Activated CD8-positive, alpha-beta T cell treated with anti-CD3 and anti-CD28 coated beads, Interleukin-2, amount 10 ng/mL, durations not matched to agents 7 days and 5 days (primary cell): ENCODE measurements at places on chromosomes 16 and 17. TPM values are rescaled to one million over a fixed set of nuclear protein-coding genes. Genes with fewer than 3 reads are reported as not detected.

- DNase-seq, result no peak
Measured at GRCh38 chr17:14307560-14308024, 6.7 kb downstream of the HS3ST3B1 start.

DNA sequence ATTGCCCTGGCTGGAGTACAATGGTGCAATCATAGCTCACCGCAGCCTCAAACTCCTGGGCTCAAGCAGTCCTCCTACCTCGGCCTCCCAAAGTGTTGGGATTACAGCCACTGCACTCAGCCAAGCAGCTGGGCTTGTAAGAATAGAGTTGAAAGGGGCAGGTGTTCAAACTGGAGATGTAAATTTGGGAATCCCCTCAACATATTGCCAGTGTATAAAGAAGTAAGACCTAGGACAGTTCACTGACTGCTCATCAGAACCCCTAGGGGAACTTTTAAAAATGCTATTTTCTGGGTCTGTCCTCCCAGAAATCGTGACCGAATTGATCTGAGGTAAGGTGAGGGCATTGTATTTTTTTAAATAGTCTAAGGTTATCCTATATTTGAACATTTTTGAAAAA lies 8.9 kb upstream of the DNAJA2 start:
- no peak for DNase-seq

GRCh38 chr17:81448950-81449349 lies 53.7 kb downstream of the BAHCC1 start:
- no peak for DNase-seq

- DNase-seq, result no peak
Measured at GRCh38 chr16:87803385-87803784, 37.6 kb upstream of the KLHDC4 start.

The ARL5C gene
- not detected for total RNA-seq

DNA sequence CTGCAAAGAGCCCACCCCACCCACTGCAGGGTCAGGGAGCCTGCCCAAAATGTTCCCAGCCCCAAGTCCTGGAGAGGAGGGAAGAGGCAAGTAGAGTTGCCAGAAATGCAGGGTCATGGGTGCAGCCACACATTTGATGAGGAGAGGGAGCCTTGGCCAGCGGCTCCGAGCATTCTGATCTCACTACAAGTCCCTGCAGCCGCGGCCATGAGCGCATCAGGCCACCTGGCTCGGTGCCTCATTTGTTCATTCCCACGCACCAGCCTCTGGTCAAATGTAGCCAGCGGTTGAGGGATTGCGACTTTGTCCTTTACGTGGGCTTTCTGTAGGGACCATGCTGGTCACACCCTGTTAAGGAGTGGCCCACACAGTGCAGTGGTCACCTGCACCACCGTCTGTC lies 48.7 kb downstream of the PGS1 start:
- no peak for DNase-seq

- no peak for DNase-seq
Measured at GRCh38 chr16:84569382-84569987, 48.4 kb downstream of the COTL1 start.

DNA sequence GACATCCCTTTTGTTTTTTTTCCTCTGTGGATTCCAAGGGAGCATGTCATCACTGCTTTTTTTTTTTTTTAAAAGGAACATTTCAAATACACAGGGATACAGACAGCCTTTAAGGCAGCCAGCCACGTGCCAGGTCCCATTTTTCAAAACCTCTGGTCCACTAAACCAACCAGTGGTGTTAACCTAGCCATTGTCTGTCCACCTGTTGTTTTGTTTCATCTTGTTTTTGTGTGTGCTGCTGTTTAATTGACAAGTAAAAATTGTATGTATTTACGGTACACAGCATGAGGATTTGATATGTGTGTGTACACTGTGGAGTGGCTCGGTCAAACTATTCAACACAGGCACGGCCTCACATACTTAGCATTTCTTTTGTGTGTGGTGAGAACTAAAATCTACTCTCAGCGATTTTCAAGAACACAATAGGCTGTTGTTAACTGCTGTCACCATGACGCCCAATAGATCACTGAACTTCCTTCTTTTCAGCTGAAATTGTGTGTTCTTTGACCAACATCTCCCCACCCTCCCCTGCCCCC lies 19.2 kb downstream of the TMEM114 start:
- no peak for DNase-seq

- no peak for DNase-seq
Measured at GRCh38 chr16:83928341-83929055, 24.5 kb upstream of the OSGIN1 start.

The TPSG1 gene
- not detected for total RNA-seq

The OR4D1 gene
- total RNA-seq, result 0.50 TPM

- DNase-seq, result no peak
Measured at GRCh38 chr16:13902677-13903076, 17.3 kb upstream of the ERCC4 start.

The SOST gene
- total RNA-seq, result not detected

- no peak for DNase-seq
Measured at GRCh38 chr17:78458736-78459335, 80.4 kb downstream of the PGS1 start.

DNA sequence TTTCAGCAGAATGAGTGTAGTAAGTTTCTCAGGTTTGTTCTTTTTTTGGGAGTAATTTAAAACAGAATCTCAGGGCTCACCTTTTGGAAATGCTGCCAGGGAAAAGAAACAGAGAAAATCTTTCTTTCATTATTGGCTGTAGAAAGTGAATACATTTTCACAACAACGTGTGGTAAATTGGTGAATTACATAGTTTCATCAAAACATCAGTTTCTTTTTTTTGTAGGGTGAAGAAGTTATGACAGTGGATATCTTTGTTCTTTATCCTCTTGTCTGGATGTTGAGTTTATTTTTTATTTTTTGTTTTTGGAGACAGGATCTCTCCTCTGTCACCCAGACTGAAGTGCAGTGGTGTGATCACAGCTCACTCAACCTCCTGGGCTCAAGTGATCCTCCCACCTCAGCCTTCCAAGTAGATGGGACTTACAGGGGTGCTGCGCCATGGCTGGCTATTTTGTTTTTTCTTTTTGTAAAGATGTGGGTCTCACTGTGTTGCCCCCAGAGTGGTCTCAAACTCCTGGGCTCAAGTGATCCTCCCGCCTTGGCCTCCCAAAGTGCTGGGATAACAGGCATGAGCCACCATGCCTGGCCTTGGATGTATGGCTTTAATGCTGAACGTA lies 2.4 kb downstream of the ZNF267 start:
- no peak for DNase-seq

GRCh38 chr16:88538366-88539060 lies 31.7 kb upstream of the ZC3H18 start:
- DNase-seq, result no peak

The PRAC1 gene
- not detected for total RNA-seq

The KCNH6 gene
- total RNA-seq, result not detected

DNA sequence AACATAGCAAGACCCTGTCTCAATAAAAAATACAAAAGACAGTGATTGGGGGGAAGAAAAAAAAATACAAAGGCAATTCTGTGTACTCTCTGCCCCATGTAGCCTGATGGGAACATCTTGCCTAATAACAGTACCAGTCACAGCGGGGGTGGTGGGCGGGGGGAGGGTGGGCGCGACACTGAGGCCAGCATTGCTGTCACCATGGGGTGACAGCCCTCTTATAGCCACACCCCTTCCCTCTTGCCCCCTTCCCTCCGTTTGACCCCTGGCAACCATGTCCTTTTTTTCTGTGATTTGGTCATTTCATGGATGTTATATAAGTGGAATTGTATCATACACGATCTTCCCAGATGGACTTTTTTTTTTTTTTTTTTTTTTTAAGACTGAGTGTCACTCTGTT lies 80.9 kb downstream of the DNAH17 start:
- DNase-seq, result no peak

The PRRT2 gene
- 0.16 TPM for total RNA-seq

The KRT12 gene
- not detected for total RNA-seq

DNA sequence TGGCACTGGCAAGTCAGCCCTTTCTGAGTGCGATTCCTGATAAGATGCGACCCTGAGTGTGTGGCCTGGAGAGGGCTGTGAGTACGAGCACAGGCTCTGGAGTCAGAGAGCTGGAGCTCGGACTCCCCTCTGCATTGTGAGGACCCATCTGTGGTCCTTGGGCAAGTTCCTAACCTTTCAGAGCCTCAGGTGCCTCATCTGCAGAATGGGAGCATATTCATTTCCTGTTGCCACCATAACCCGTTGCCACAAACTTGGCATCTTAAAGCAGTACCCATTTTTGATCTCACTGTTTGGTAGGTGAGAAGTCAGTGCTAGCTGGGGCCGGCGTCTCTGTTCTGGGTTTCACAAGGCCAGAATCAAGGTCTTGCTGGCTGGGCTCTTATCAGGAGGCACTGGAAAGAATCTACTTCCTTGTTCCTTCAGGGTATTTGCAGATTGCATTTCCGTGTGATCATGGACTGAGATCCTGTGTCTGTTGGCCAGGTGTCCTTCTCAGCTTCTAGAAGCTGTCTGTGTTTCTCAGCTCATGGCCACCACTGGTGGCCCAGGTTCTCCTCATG lies 20.2 kb downstream of the KNOP1 start:
- DNase-seq, result no peak

DNA sequence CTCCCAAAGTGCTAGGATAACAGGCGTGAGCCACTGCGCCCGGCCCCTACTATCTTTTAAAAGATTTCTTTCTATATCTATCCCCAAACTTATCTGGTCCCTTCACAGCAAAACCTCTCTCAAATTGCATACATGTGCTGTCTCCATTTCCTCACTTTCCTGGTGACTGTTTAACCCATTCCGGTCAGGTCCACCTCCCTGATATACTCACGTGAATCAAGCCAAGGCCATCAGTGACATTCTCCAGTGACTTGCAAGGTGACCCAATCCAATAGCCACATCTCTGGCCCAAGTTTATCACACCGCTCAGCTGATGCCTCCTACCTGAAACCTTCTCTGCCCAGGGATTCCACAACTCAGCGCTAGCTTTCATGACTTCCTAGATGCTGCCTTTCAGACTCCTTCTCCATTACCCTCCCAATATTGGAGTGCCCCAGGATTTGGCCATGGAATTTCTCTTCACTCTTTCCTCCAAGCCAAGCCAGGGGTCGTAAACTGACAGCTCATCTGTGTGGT lies 1.4 kb upstream of the CTCF start:
- DNase-seq, result no peak

GRCh38 chr16:65773301-65773874 lies 593.1 kb upstream of the CDH5 start:
- DNase-seq, result no peak

The KRT32 gene
- total RNA-seq, result not detected

DNA sequence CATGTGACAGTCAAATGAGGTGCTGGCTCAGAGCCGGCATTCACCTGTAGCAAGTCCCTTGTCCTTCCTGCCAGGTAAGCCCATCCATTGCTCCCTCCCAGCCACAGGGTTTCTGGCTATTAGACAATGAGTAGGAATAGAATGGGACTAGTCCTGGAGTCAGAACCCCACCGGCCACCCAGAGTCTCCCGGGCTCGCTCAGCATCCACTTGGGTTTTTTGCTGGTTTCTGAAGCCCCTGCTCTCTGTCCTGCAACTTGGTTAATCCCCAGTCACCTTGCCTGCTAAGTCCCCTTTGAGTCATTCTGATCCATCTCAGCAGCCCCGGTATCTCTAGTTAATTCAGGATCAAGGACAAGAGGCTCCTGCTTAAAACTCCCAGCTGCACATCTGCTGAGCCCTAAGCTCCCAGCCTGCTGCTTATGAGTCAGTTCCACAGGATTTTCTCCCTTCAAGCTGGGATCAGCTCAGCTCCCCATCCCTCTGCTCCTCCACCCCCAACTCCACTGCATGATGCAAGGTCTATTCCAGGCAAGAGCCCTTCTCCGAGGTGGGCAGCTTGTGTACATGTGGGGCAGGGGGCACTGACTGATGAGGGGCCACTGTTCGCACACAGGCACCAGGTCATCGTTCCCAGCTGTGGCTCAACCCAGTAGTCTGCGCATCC lies 19.9 kb upstream of the MRPS23 start:
- DNase-seq, result no peak

DNA sequence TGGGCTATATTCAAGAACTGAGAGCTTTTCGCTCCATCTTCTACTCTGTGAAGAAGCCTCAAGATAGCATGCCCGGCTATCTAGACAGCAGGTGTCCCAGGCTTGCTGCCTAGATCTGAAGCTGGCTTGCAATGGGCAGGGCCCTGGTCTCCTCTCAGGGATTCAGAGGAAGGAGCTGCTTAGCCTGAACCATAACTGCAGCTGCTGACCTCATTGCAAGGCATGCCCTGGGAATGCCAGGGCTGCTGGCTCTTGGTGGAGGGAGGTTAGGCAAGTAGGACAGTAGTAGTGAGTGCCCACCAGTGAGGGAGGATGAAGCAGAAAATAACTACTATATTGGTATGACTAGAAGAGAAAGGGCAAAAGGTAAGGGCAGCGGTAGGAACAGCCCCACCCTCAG lies 21.3 kb upstream of the SLC35B1 start:
- no peak for DNase-seq

DNA sequence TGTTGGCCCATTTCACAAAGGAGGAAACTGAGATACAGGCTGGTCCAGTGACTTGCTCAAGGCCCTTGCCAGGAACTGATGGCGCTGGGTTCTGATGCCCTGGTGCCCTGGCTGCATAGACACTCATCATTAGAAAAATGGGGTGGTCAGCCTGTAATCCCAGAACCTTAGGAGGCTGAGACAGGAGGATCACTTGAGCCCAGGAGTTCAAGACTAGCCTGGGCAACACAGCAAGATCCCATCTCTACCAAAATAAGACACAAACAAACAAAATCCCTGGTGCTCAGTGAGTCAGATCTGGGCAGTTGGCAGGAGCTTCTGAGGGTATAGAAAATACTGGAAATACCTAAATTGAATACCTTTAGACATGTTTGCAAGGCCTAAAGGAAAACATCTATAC lies 41.1 kb upstream of the KIFC3 start:
- DNase-seq, result no peak

GRCh38 chr16:72083778-72084404 lies 9.5 kb downstream of the TXNL4B start:
- DNase-seq, result no peak

The OR1F1 gene
- not detected for total RNA-seq

DNA sequence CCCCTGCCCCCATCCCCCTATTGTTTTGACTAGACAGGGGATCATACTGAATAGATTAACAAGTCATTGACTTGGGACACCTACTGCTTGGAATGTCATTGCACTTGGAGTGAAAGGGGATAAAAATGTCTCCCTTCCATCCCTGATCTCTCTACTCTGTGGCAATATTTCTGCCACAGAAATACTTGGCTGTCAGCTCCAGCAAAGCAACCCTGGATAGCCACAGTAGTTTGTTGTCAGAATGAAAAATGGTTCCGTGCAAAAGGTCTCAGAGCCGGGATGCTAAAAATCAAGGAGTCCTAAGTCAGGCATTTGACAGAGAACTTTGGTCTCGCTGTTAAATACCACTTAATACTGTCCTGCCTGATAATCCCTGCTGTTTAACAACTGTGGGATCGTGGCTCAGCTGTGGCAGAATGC lies 722.0 kb upstream of the SOX9 start:
- no peak for DNase-seq

- DNase-seq, result no peak
Measured at GRCh38 chr17:78184351-78184750, 2.5 kb downstream of the TK1 start.
